ENCODE measurements at places on chromosomes 1 and 21.

DNA sequence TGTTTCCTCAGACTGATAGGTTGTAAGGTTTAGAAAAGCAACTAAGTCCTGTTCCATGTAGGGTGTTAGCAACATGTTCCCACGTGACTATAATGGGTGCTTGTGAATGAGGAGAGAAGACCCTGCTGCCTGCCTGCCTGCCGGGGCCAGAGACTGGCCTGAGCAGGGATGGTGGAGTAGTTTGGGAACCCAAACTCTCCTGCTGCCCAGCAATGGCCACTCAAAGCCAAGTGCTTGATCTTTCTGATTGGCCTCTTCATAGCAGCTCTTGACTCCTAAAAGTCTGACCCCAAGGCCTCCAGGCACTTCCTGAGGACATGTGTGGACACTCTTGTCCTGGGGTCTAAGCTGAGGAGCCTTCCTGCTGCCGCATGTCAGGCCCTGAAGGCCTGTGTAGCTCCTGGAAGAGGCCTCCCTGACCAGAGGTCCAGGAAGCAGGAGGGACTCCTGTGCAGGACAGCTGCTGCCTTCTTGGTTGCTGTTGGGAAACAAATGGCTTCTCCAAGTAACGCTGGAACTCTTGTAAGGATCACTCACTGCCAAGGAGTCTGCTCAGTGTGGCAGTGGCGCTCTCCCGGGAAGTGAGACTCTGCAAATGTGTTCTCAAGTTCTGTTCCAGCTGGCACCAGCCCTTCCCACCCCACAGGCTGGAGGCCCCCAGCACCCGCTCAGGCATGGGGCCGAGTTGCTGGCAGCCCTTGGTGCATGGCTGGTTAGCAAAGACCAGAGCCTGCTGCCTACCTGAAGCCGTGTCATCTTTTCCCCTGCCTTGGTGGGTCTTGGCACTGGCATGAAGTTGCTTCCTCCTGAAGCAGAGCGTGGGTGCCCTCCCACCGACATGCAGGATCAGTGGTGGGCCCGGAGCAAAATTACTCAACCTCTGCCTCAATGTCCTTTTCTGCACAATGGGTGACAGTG lies 35.5 kb downstream of the MAN1C1 start:
- DNase-seq, result no peak

DNA sequence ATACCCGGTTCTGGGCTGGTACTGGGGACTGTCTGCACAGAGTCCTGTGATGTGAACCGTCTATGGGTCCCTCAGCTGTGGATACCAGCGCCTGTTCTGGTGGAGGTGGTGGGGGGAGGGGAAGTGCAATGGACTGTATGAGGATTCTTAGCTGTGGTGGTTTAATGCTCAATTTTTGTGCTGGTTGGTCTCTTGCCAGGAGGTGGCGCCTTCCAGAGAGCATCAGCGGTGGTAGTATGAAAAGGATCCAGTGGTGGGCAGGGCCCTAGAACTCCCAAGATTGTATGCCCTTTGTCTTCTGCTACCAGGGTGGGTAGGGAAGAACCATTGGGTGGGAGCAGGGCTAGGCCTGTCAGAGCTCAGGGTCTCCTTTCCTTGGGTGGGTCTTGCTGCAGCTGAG lies 89.4 kb upstream of the B3GALT2 start:
- DNase-seq, result no peak

- no peak for DNase-seq
Observed at GRCh38 chr1:87392248-87393192, 63.8 kb downstream of the LMO4 start.

- DNase-seq, result no peak
Observed at GRCh38 chr1:91553177-91553591, 52.5 kb downstream of the CDC7 start.

DNA sequence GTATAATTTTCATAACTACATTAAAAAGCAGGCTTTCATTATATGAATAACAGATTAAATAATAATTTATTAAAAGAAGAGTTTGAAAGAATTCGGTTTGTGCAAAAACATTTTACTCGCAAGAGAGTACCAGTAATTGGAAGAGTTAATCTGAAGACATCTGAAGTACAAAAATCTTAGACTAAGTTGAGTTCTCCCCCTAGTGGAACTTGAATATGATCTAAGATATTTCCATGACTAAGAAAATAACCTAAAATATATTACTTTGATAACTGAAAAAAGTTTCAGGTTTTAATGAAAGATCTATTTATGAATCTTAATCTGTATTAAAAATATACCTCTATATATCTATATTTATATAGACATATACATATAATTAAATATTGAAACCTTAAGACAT lies 112.5 kb upstream of the GFI1 start:
- DNase-seq, result no peak

- no peak for DNase-seq
Observed at GRCh38 chr1:40825435-40825788, 36.8 kb downstream of the CITED4 start.

- no peak for DNase-seq
Observed at GRCh38 chr1:151843398-151843797, 3.8 kb upstream of the C2CD4D start.

GRCh38 chr1:1054099-1054700 lies 19.9 kb downstream of the RNF223 start:
- DNase-seq, result no peak

DNA sequence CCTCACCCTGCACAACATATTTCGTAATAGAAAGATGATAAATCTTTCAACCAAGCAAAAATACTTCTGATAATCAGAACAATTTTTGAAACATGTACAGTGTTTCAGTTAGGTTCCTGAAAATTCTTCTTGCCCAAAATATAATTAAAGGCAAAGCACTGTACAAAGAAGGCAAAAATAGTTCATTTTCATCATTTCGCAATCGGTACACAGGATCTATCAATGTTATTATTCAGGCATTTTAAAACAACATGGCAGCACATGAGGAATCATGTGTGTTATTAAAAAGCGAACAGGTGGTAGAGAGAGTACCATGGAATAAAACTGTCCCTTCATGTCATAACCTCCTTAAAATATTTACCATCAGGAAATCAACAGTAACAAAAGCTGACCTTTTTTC lies 356.9 kb downstream of the DPYD start:
- no peak for DNase-seq

- DNase-seq, result no peak
Observed at GRCh38 chr1:108043707-108044106, 78.7 kb upstream of the VAV3 start.

DNA sequence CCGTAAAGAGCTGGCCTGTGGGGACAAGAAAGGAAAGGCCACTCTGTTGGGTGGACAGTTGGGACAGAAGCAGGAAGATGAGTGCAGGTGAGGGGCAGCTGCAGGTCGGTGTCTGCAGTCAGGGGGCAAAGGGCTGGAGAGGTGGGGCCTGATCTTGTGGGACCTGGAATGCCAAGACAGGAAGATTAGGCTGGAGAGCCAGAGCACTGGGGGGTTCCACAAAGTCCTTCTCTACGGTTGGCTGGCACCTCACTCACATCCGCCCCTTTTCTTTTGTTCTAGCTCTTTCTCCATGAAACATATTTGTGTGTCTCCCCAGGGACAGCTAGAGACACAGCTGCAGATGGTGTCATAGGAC lies 404.1 kb downstream of the PTPRU start:
- DNase-seq, result peak; percentile 17

DNA sequence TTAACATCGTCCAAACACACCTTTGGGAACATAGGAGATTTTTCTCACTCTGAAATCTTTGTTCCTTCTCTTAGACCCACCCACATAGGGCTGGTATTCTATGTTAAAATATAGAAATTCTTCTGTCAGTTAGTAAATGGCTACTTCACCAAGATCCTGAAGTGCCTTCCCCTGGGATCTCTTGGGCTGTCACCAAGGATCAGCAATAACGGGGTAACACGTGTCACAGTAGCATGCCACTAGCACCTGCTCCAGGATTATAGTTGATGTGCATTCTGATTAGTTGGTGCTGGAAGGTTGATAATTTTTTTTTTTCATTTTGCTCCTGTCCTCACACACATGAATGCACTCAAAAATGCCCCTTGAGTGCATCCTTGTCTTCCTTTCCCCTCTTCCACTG lies 298.7 kb downstream of the NTNG1 start:
- no peak for DNase-seq

DNA sequence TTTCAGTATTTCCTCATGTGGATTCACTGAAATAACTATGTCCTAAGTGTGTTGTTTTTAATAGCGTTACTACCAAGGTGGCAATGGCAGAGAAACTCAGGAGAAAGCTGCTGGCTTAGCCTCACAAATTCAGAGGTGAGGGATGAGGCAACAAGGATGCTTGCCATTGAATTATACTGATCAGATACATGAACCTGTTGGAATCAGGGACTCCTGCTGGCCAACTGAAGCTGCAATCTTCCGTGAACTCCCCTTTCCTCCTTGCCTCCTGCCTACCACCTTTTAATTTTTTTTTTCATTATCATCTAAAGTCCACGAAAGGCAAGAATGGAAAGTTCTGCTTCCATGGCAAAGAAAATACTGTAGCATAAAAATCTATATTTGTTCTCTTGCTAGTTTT lies 254.7 kb downstream of the NFIA start:
- no peak for DNase-seq

DNA sequence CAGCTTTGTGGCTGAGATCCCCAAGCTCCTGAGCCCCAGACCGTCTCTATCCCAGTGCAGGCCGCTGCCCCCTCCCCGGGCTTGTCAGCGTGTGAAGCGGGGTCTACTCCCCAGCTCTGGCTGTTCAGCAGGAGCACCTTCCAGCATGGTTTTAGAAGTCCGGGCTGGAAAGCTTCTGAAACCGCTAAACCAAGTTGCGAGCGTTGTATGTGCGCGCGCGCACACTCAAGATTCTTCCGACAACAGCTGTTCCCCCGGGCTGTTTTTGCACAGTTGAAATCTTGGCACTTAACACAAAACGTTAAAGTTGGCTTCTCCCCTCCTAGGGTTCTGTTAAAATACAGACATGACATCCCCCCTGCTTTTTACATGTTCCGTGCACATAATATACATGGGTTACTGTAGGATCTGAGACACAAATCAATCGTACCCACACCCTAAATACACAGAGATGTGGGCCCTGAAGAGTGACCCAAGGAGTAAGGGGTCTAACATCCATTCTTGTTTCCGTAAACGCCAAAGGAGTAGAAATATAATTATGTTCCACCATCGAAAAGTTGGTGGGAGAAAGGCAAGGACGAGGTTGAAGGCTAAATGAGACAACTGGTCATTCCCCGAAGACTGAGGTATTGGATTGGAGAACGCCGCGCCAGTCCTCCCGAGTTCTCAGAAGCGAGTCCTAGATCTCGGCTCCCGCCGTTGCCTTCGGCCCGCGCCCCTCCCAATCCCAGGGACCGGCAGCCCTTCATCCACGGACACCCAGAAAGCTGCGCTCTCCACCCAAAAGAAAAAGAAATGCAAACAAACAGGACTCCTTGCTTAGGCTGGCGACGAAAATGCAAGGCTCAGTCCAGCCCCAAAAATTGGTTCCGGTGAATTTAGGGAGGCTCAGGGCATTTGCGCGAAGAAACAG lies 1.3 kb downstream of the TBX15 start:
- no peak for DNase-seq

DNA sequence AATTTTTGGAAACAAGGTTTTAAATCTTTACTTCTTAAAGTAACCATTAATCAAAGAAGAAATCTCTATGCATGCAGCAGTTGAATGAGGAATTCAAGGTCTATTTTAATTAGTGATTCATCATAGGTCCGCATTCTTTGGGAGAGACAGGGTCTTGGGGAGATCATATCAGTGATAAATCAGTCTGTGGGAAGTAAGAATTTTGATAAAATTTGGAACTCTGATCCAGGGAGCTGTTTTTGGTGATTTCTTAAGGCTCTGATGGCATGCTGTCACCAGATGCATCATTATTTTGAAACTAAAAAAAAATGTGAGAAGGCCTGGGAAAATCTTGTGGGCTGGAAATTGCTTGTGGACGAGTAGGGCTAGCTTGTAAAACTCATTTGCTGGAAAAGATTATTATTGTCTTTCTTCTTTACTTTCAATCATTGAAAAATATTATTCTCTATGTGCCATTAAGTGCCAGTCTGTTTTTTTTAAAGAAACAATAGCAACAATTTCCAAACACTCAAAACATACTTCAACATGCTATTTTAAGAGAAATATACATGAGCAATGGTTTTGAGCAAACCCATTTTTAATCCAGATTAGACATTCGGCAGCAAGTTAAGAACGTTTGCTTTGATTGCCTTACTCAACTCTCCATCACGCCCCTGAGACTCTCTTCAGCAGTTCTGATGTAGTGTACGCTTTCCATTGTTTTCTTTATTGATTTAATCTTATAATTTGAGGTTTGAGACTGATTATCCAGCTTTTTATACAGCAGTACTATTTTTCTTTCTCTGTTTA lies 62.6 kb downstream of the ZBTB18 start:
- no peak for DNase-seq

- no peak for DNase-seq
Observed at GRCh38 chr1:1554550-1554925, 14.1 kb upstream of the TMEM240 start.
